ENCODE measurements at places on chromosomes 2 and 18.

DNA sequence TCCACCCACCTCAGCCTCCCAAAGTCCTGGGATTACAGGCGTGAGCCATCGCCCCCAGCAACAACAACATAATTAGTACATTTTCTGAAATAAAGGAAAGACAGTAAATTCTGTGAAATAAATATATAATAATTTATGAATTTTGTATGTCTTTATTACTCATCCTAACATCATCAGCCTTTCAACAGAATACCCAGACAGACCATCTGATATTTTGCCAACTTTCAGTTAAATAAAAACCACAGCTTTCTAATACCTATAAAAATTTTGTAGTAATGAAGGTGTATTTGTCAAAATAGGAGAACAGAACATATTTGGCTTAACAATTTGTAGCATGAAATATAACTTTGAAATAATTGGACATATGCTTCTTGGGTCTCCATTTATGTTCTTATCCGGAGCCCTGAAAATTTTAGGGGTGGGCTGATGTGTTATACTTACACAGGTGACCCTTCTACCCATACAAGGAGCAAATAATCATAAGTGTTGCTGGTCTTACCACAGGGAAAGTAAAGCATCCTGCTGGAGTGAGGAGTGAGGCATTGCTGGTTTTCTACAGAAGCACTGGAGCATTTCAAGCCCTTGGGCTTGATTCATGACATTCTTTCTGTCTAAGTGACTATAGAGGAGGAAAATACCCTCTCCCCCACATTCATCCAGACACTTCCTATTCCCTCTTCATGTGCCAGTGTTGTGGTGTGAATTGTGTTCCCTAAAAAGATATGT lies 99.3 kb downstream of the SPOPL start:
- DNase-seq = no peak

DNA sequence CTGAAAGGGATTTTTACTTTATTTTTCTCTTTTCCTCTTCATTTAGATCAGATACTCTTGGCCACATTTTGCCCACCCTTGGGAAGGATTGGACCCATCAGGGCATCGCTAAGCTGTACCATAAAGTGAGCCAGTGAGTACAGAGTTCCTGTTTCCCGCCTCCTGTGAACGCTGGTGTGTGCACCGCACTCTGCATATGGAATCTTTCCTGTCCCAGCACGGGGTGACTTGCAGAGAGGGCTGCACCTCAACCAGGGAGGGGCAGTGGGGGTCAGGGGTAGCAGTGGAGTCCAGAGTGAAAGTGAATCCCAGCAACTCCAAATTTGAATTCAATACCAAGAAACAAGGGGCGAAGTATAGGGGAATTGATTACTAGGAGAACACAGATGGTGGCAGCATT lies 58.6 kb downstream of the LPIN1 start:
- DNase-seq = no peak

DNA sequence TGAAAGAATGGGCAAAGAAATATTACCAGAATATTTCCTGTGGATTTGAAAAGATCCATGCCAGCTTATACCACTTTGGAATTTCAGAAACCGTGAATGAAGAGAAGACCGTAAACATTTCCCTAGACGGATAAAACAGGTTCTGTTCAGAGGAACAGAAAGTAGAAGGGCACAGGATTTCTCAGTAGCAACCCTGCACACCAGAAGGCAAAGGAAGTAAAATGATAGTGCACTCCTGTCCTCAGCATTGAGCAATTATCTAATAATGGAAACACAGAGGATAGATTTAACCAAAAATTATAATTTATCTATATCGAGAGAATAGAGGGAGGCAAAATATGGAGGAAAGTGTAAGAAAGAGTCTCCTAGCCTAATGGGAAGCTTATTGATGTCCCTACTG lies 87.0 kb upstream of the ITGA6 start:
- DNase-seq = no peak

DNA sequence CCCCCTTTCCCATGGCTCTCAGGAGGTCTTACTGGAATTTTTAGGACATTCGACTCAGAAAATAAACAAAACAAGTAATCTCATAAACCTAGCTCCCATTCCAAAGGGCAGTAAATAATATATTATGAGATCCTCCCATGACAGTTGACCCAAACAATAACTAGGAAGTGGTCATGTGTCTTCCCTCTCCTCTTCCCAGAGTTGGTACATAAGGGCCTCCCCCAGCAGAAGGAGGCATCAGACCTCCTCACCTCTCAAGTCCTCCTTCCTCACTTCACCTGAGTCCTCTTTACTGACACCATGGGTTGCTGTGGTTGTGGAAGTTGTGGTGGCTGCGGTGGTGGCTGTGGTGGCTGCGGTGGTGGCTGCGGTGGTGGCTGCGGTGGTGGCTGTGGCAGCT lies at the start of gene SCYGR7:
SCYGR7 (plus strand) TSS at position 301 of the 400 bp plus-strand sequence; CDS start at position 301, 0 bp downstream.
- DNase-seq = no peak

DNA sequence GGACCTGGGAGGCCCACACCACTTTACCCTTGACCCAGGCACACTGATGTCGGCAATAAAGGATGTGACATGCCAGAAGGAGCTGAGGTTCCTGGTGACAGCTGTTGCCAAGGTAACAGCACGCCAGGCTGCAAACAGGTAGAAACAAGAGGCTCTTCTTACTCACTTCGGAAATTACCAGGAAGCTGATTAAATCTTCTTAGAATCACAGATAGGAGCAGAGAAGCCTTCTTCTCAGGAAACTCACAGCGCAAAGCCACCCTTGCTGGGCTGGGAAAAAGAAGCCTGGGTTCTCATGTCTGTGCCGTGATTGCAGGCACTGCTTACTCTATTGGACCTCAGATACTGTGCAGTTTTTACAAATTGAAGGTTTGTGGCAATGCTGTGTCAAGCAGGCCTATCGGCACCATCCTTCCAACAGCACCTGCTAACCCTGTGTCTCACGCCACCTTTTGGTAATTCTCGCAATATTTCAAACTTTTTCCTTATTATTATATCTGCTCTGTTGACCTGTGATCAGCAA lies 61.0 kb upstream of the TAF1B start:
- no peak for DNase-seq

GRCh38 chr2:224973112-224974016 lies 68.9 kb downstream of the DOCK10 start:
- no peak for DNase-seq

DNA sequence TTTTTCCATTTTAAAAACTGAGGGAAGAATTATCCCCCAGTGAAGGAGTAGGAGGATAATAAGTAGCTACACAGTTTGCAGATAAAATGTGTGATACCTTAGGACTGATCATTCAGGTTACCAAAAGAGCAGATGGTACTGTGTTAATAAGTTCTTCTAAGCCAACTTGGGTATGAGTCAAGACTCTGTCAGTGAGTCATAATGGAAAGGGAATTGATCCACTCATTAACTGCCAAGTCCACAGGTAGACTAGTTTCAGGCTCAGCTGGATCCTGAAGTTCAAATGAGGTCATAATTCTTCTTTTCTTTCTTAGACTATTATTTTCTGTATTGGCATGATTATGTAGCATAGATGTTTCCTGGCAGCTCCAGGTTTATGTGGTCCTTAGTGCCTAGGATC lies 142.4 kb upstream of the ALPP start:
- DNase-seq = no peak

- DNase-seq = no peak
Observed at GRCh38 chr2:124485659-124486058, 460.6 kb downstream of the CNTNAP5 start.

GRCh38 chr2:206415618-206416243 lies 27.6 kb upstream of the ADAM23 start:
- no peak for DNase-seq

GRCh38 chr2:180890781-180891180 lies 89.6 kb upstream of the UBE2E3 start:
- DNase-seq = no peak

- DNase-seq = no peak
Observed at GRCh38 chr2:20579866-20580265, 71.0 kb downstream of the HS1BP3 start.

DNA sequence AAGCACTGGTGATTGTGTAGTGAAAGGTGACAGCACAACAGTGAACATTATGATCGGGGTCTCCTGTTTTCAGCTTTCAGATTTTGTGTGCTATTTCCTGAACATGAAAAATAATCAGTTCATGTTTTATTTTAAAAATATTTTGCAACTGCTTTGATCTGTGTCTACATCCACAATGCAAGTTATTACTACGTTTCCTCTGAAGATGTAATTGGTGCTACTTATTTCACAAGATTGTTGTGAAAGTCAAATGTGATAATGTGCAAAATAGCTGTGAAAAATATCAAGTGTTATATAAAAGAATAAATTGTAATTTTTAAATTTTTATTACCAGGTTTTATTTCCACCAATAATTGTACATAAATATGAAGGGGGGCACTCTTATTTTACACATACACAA lies 6.1 kb upstream of the GCA start:
- DNase-seq = no peak

DNA sequence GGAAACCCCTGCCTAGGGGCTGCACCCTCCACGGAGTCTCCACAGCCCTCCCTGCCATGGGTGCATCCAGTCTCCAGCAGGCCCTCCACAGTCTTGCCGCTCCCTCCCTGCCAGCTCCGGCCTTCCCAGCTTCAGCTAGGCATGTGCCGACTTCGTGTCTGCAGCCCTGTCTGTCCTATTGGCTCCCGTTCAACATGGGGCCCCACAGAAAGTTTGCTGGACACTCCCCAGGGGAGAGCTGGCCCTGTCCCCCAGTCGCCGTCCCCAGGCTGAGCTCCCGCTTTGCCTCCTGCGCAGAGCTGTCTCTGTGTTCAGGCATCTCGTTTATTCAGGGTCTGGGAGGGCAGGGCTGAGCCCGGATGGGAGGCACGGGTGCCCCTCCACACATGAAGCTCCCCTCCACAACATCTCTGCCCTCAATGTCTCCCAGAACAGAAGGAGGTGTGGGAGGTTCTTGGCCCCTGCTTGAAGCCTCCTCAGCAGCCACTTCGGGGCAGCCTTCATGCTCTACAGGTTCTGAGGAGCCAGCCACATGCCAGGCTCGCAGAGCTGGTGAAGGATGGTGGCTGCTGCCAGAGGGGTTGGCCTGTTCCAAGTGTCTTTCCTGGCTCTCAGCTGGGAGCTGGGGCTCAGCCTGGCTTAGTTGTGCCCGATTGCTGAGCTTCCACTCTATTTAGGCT lies 120.1 kb upstream of the PXDN start:
- DNase-seq = no peak

- no peak for DNase-seq
Observed at GRCh38 chr2:231342061-231342711, 53.3 kb upstream of the B3GNT7 start.

DNA sequence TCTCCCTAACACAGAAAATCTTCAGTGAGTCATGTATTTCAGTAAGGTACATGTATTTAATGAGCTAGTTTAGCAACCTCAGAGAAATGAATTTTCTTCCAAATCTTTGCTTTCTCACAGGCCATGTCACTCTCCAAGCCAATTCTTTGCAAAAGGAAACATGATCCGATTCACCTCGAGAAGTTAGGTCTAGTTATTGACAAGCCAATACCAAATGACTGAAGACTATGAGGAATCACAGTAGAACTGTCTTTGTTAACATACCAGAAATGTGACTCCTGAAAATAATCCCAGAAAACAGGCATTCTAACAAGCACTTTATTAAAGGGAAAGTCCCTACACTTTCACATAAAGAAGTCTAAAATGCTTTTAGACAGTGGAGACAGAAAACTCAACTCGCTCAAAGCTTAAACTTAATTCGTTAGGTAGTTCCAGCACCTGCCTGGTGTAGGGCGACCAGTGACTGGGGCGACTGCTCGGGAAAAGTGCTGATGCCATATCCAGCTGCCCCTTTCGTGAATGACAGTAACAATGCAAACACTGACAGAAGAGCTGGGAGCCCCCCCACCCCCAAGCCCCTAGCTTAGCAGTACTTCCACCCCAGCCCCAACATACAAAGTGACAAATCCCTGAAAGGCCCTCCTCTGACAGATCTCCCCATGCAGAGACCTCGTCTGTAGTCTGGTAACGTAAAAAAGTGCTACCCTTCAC lies 1.8 kb downstream of the MEMO1 start:
- DNase-seq = no peak

GRCh38 chr2:189474526-189474925 lies 33.3 kb downstream of the WDR75 start:
- DNase-seq = no peak

GRCh38 chr2:144233317-144233716 lies 286.6 kb downstream of the ZEB2 start:
- no peak for DNase-seq

DNA sequence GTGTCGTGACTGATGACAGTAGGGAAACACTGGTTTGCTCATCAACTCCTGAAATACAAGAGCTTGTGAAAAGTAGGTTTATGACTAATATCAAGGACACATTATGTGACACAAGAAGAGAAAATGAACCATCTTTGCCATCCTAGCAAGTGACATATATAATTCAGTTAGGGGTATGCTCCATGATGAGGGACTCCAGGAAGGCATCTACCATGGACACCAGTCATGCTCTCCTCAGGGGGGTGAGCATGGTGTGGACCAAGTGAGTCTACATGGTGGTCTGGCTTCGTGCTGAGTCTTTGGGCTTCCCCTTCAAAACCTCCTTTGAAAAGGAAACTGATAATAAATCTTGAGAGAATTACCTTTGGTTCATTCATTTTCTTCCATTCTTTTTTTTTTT lies 11.7 kb upstream of the SERPINB5 start:
- DNase-seq = no peak

DNA sequence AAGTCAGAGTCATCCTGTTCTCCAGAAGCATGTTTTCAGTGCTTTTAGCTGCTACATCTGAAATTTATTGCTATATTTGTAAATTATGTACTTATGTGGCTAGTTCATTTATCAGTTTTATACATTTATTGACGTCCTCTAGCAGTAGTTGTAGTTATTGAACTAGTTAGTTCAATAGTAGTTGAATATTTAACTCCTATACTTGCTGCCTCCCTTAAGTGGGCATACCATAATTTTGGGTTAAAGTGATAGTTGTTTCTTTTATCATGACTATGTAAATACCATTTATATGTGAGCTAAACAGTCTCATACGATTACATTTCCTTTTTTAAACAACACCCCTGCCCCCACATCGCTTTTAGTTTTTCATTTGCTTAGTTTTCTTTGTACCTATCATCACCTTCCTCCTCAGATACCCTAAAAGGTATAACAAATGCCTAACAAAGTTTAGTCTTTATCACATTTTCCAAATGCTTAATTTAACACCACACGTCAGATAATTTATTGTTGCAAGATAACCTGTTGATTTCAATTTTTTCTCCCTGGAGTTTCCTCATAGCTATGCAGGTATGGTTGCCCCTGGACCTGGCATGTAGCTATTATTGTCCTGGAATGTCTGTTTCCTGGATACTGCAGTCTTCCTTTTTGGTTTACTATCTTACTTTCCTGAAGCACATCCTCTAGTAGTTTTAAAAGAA lies 8.8 kb downstream of the MAP4K4 start:
- no peak for DNase-seq

DNA sequence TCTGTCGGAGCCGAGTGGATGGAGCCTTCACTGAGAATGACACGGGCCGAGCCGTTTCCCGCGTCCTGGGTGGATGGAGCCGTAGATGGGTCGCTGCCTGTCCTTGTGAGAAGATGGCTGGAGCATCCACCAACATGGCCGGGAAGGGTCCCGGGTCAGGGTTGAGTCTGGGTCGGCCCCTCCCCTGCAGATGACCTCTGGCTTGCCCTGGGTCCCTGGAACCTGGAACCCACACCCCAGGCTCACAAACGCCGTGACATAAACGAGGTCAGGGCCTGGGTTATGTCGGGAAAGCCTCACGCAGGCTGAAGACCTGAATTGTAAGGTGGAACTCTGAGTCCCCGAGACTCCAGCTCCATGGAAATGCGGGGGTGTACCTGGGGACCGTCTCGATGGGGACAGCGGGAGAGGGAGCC lies 94.9 kb downstream of the NFATC1 start:
- no peak for DNase-seq

- no peak for DNase-seq
Observed at GRCh38 chr2:215870088-215870490, 143.3 kb downstream of the MREG start.
